ENCODE measurements at places on chromosomes 12 and 14.

GRCh38 chr14:44901696-44902095 is 60.1 kb downstream of the KLHL28 start:
- DNase-seq = no peak

DNA sequence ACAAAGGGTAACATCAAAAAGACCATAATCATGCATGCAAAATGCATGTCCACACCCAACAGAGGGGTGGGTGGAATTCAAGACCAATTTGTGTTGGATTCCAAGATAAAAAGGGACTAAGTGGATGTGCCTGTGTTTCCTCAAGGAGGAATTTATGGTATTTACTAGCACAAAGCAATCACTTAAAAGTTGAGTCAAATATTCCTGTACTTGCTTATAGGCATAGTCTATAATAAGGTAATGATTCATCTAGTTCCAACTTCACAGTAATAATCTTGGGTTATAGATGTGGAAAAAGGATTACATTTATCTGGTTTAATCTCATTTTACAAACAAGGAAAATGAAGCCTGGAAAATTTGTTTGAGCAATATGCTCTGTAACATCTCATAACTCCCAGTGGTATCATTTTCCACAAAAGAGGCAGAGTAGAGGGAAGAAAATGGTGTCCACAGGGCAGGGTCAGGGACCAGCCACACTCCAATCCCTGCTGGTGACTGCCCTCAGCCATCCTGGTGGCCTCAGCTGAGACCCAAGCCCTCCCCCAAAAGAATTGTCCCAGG is 80.8 kb upstream of the REP15 start:
- DNase-seq = no peak

GRCh38 chr14:31580234-31580633 is 19.0 kb downstream of the NUBPL start:
- DNase-seq = no peak

GRCh38 chr14:96146131-96146771 is 58.4 kb upstream of the BDKRB2 start:
- no peak for DNase-seq

DNA sequence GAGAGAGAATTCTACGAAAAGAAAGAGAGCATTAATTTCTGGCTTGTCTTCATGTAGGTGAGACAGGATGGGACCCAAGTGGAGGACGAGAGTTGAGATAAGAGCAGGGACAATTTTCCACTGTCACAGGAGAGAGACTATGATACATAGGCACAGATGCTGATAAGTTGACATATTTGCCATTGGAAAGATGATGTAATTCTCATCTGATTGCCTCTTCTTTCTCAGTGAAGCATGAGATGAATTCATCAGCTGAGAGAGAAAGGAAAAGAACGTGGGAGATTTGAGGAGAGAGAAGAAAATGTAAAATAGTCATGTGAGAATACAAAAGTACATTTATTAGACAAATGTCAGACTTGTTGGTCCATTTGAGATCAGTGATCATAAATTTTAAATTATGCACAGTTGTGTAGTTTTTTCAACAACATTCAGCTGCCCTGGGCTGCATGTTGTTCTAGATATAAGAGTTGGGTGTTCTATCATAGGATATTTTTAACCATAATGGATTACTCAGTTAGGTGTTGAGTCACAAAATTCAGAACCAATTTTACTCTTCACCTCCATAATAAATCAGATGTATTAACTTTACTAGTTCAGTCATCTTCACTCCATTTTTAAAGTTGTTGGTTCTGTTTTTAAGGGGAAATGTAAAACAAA is 222.9 kb downstream of the DPY19L2 start:
- no peak for DNase-seq

- DNase-seq = peak; percentile 31
These were observed 21.3 kb downstream of the MLXIP start for GRCh38 chr12:122099856-122100255.

- no peak for DNase-seq
These were observed 327.5 kb upstream of the RTL1 start for GRCh38 chr14:101230851-101231550.

GRCh38 chr14:49538852-49539251 is 47.3 kb downstream of the RPS29 start:
- no peak for DNase-seq

- DNase-seq = no peak
These were observed 7.9 kb upstream of the PRMT8 start for GRCh38 chr12:3483089-3483488.

DNA sequence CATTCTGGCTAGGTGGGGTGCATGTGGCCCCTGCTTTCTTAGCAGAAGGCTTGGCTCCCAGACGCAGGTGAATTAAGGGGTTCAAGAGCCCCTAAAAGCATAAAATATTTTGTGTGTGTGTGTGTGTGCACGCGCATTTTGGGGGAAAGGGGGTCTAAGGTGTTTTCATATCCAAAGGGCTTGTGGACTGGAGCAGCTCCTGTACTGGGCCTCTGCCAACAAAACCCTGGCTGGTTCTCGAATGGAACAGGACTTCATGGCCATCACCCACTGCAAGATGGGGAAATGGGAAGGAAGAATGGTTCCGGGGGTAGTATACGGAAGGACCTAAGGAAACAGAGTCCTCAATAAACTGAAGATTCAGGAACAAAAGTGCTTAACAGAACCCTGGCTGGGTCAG is 3.9 kb upstream of the ATN1 start:
- DNase-seq = no peak

GRCh38 chr12:87305481-87305880 is 723.7 kb downstream of the C12orf50 start:
- no peak for DNase-seq

DNA sequence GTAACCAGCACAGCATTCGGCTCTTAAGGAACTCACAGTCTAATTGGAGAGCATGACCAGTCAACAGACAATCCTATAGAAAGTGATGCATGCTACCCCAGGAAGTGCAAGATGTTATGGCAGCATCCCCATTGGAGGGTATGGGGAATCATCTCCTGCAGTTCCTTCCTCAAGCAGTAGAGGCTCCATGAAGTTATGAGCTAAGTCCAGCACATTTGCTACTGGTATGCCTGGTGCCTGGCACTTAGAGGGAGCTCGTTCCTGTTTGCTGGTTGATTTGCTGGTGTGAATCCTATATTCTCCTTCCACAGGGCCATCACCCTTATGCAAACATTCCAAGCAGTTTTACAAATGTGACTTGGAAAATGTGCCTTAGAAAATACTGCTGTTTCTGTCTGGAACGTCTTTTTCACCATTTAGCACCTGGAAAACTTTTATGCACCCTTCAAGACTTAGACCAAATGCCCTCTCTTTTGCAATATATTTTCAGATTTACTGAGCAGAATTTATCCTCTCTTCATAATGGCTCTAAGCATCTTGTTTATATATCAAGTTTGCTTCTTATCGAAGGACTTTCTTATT is 136.1 kb upstream of the WSCD2 start:
- peak; percentile 11 for DNase-seq

DNA sequence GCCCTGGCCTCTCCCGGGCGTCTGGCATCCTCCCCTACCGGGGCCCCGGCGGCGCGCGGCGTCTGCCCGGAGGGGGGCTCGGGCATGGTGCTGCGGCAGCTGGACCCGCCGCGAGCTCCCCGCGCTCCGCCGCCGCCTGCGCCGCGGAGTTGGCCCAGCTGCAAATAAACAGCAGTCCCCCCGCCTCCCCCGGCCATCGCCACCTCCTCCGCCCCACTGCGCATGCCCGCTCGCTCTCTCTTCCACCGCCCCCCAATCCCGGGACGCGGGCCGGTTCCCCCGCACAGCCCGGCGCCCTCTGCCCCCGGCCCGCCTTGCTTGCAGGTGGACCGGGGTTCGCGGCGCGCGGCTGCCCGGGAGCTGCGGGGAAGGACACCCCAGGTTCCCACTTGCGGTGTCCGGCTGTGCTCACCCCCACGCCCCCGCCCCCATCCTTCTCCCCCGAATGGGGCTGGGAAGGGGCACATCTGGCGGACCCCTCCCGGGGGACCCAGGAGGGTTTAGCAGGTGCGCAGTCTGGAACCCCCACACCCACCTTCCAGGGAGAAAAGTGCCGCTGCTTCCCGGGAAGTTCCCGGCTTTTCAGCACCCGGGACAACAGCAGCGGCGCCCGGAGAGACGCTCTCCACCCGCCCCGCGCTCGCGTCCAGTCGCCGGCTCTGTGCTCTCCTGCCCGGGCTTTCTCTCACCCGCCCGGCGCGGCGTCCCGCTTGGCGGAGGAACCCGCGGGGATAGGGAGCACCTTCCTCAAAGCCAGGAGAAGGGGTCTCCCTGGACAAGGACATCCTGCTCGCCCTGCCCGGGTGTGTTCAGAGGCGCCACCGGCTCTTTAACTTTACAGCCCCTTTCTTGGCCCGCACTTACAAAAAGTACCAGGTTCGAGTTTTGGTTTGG is at the start of gene TMTC1:
Gene TMTC1, minus strand, starts transcription at position 170 of the 894 bp plus-strand sequence. CDS start 191 bp downstream, outside the sequence.
- DNase-seq = peak; percentile 27

GRCh38 chr12:58640314-58640713 is 280.0 kb downstream of the LRIG3 start:
- no peak for DNase-seq

- no peak for DNase-seq
These were observed 88.5 kb downstream of the GXYLT1 start for GRCh38 chr12:42056130-42056529.

DNA sequence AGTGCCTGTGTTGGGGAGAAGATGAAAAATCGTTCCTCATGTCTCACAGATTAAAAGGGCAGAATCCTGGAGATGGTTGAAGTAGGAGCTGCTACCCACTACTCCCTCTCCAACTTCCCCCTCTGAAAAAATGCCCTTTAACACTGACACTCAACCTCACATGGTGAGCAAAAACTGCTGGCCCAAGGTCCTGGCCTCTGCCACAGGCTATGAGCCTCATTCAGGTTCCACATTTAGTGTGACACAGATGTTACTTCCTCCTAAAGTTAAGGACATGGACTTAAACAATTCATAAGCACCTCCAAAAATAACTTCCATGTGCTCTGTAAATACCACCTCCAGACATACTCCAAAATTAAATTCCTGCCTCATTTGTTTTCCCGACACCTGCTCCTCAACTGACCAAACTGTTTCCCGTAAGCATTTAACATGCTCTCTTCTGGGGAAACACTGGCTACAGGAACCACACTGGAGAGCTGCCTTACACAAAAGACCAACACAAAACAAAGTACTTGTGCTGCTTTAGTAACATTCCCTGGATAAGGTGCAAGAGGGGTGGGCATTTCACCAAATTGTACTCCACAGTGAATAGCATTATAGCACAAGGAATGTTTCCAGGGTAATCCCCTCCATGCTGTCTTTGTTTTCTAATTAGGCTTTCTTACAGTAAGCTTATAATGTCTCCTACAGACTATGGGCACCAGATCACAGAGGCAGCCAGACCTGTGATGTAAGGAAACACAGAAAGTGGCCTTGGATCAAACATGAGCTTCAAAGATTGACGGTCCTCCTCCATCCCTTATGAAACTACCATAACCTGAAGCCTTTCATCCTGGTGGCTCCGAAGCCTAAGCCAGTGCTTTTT is 57.0 kb downstream of the PHLDA1 start:
- DNase-seq = peak; percentile 72

DNA sequence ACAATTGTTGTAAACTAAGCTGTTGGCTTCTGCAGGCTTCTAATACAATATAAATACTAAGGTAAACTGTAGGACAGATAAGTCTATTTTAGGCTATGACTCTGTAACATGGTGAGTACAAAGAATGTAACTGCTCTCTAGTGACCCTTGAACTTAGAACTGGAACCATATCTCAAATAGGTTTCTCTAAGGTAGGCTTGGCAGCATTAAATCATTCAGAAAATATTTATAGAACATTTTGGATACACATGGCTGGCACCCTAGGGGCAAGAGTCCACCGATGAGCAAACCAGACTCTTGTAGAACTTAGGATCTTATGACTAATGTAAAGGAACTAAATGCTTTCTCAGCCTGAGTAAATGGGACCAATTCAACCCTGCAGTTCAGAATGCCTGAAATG is 19.4 kb upstream of the SLC25A3 start:
- no peak for DNase-seq

DNA sequence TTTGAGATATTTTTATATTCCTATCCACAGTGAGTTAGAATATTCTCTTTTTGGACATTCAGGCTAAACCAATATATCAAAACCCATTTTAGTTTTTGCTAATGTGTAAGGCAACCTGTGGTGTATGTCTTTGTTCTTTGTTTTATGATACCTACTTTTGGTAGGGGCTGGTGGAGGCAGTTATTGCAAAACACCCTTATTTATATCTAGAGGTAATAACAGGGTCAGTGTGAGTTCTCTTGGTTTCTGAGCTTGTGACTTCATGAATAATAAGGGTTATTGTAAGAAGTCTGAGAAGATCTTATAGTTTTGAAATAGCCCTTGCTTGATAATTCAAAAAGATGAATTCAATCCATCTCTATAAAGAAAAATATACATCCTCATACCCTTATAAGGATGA is 235.1 kb upstream of the LRIG3 start:
- no peak for DNase-seq

DNA sequence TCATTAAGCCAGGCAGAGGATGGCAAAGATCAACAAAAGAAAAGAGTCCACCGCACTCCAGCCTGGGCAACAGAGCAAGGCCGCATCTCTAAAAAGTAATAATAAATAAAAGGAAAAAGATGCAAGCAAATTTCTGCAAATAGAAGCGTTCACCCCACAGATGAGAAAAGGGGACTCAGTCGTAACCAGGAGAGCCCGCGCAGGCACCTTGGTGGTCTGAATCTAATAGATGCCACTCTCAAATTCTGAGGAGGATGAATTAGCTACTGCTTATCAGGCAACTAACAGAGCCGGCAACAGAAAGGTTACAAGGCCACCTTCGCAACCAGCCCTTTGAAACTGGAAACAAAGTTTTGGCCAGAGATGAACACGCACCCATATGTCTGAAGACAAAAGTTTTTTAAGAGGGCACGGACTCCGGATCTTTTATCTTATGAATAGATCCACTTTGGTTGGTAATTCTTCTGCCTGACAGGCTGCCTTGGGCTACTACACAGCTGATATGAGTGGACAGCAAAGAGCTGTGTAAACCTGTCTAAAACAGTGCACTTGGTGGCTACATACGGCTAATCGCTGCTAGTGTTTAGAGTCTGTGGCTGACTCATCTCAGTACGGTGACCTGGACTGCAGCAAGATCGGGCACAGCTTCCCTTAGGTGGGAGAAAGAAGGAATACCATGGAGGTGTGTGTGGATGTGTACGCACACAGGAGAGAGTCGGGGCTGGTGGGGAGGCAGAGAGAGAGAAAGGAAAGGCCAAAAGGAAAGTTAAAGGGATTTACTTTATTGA is 32.9 kb upstream of the TTC7B start:
- DNase-seq = no peak

DNA sequence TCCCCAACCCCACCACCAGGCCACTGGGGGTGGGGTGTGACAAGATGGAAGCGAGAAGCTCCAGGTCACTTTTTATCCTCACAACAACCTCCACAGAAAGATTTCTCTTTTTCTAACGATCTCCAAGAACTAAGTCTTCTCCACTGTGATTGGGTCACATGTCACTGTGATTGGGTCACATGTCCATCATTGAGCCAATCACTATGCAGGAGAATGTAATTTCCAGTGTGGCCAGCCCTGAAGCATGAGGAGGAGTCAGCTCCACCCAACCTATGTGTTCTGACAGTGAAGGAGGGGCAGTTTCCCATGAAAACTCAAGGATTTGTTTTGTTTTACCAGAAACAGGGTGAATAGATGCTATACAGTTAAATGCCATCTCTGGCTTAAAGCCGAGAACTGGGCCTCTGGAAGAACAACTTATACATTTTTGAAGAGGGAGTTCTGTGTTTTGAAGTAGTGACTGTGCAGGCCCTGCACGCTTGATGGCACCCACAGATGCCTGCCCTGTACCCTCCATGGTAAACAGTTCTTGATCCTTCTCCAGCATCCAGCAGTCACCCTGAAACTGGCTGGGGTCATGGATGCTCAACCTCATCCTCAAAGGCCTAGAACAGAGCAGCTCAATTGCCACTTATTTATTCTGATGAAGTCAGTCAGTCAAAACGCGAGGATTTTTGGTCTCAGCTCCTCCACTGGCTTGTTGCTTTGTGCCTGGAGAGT is 180.4 kb upstream of the BMP4 start:
- DNase-seq = no peak

- DNase-seq = no peak
These were observed 141.6 kb downstream of the SLC5A8 start for GRCh38 chr12:101068402-101068801.

Data from DMS153 (cell line).